Aortic smooth muscle cell (primary cell): ENCODE measurements at places on chromosomes 5 and 9. TPM values are rescaled to one million over a fixed set of nuclear protein-coding genes. Genes with fewer than 3 reads are reported as not detected.

PCDHB16 gene
- total RNA-seq = 1.8 and 1.9 TPM in 2 replicates

ARSI gene
- 0.13 and 0.19 TPM in 2 replicates for total RNA-seq

CSNK1G3 gene
- total RNA-seq = 33.3 and 42.0 TPM in 2 replicates

TEX10 gene
- 25.5 and 27.2 TPM in 2 replicates for total RNA-seq

GRK6 gene
- 15.8 and 21.7 TPM in 2 replicates for total RNA-seq

CEL gene
- total RNA-seq = 0.19 and 0.26 TPM in 2 replicates

RORB gene
- total RNA-seq = 11.6 and 13.0 TPM in 2 replicates

SLC6A3 gene
- total RNA-seq = not detected in 2 replicates

PCDHA3 gene
- total RNA-seq = 0.13 and 0.37 TPM in 2 replicates

CTNND2 gene
- total RNA-seq = under 0.01 TPM in 1 of 2 replicates, not detected in the other

ANKRD34B gene
- not detected in 2 replicates for total RNA-seq

ISL1 gene
- 0.13 and 0.25 TPM in 2 replicates for total RNA-seq

SH3TC2 gene
- 9.5 and 10.8 TPM in 2 replicates for total RNA-seq

MZB1 gene
- total RNA-seq = 0.13 TPM in 1 of 2 replicates, not detected in the other

CARD6 gene
- 20.1 and 20.9 TPM in 2 replicates for total RNA-seq

LMX1B gene
- total RNA-seq = not detected in 2 replicates

CCDC180 gene
- total RNA-seq = 2.7 and 4.5 TPM in 2 replicates

KCNV2 gene
- total RNA-seq = not detected in 2 replicates

SPATA6L gene
- 0.79 and 0.81 TPM in 2 replicates for total RNA-seq

INSL6 gene
- not detected in 2 replicates for total RNA-seq

SPATA9 gene
- total RNA-seq = 0.13 TPM in 1 of 2 replicates, not detected in the other

COL23A1 gene
- total RNA-seq = not detected in 2 replicates

CLINT1 gene
- 89.2 and 109 TPM in 2 replicates for total RNA-seq

WNT8A gene
- total RNA-seq = not detected in 2 replicates

C5orf46 gene
- total RNA-seq = 0.66 and 1.1 TPM in 2 replicates

GAS1 gene
- 5.5 and 5.7 TPM in 2 replicates for total RNA-seq

SPATA31A3 gene
- total RNA-seq = not detected in 2 replicates

CFAP90 gene
- total RNA-seq = not detected in 2 replicates

SAXO1 gene
- under 0.01 TPM in 2 replicates for total RNA-seq

TAF11L11 gene
- not detected in 2 replicates for total RNA-seq

PCDHA8 gene
- total RNA-seq = 0.06 TPM in 1 of 2 replicates, not detected in the other

SLC25A2 gene
- total RNA-seq = 0.13 and 0.31 TPM in 2 replicates

RAB3C gene
- not detected in 2 replicates for total RNA-seq

GMCL2 gene
- total RNA-seq = not detected in 2 replicates

IL4 gene
- total RNA-seq = not detected in 2 replicates

GFI1B gene
- 0.19 TPM in 1 of 2 replicates, not detected in the other for total RNA-seq

NXNL2 gene
- 0.66 and 0.81 TPM in 2 replicates for total RNA-seq

PDZD2 gene
- total RNA-seq = 0.19 and 1.1 TPM in 2 replicates

FOXD4 gene
- total RNA-seq = 0.06 and 0.13 TPM in 2 replicates

NTNG2 gene
- 1.6 and 4.2 TPM in 2 replicates for total RNA-seq

PCDHB11 gene
- 0.44 and 0.53 TPM in 2 replicates for total RNA-seq

SURF1 gene
- total RNA-seq = 22.7 and 36.2 TPM in 2 replicates

IL13 gene
- not detected in 2 replicates for total RNA-seq
